ENCODE measurements at places on chromosomes 13 and 19. TPM values are rescaled to one million over a fixed set of nuclear protein-coding genes. Genes with fewer than 3 reads are reported as not detected.

The TSSK6 gene
- total RNA-seq: 0.96 TPM

The ILF3 gene
- 125 TPM for total RNA-seq

The SLC8A2 gene
- total RNA-seq: not detected

The ZNF837 gene
- total RNA-seq: 1.2 TPM

The TGDS gene
- 16.1 TPM for total RNA-seq

The PTGIR gene
- total RNA-seq: 16.3 TPM

The NMRK2 gene
- total RNA-seq: not detected

The CEACAM3 gene
- total RNA-seq: not detected

The ZNF345 gene
- total RNA-seq: 1.7 TPM

The ZNF543 gene
- 9.2 TPM for total RNA-seq

The SPINT2 gene
- total RNA-seq: 10.7 TPM

The MICU2 gene
- 61.0 TPM for total RNA-seq

The KASH5 gene
- not detected for total RNA-seq

The ZNF790 gene
- 9.2 TPM for total RNA-seq

The ZNF493 gene
- total RNA-seq: 5.2 TPM

The SIRT2 gene
- 45.8 TPM for total RNA-seq

The ATP5F1D gene
- 29.1 TPM for total RNA-seq

The TTYH1 gene
- not detected for total RNA-seq

The MAMSTR gene
- 0.28 TPM for total RNA-seq

The SERPINE3 gene
- total RNA-seq: under 0.01 TPM

The ZBTB32 gene
- total RNA-seq: not detected

The CADM4 gene
- total RNA-seq: 4.2 TPM

The CBY2 gene
- total RNA-seq: not detected

The ZNF99 gene
- total RNA-seq: not detected

The OR10H1 gene
- not detected for total RNA-seq

The PIH1D1 gene
- total RNA-seq: 133 TPM

The ZNF653 gene
- total RNA-seq: 6.9 TPM

The KIR3DL1 gene
- not detected for total RNA-seq

The KLK10 gene
- total RNA-seq: not detected

The SHISA7 gene
- total RNA-seq: not detected

The KLK1 gene
- not detected for total RNA-seq

The FFAR2 gene
- total RNA-seq: not detected

The ZNF439 gene
- total RNA-seq: 14.1 TPM

The CCNE1 gene
- total RNA-seq: 14.4 TPM

The CFAP97D2 gene
- total RNA-seq: not detected

The RPL18 gene
- 2,069 TPM for total RNA-seq

The ZNF681 gene
- 0.96 TPM for total RNA-seq

The ZSCAN1 gene
- not detected for total RNA-seq

The MEIOSIN gene
- total RNA-seq: not detected

The NKPD1 gene
- total RNA-seq: 0.56 TPM

The NXNL1 gene
- total RNA-seq: not detected

The AP1M2 gene
- total RNA-seq: 2.9 TPM

The ZNF77 gene
- 2.3 TPM for total RNA-seq

The NHLRC3 gene
- 9.2 TPM for total RNA-seq

All from regular cardiac myocyte (primary cell).